NCI-H1694 treated with DMSO at 0.1 percent for 48 hours (cell line): ENCODE measurements at places on chromosomes 3 and 15.

DNA sequence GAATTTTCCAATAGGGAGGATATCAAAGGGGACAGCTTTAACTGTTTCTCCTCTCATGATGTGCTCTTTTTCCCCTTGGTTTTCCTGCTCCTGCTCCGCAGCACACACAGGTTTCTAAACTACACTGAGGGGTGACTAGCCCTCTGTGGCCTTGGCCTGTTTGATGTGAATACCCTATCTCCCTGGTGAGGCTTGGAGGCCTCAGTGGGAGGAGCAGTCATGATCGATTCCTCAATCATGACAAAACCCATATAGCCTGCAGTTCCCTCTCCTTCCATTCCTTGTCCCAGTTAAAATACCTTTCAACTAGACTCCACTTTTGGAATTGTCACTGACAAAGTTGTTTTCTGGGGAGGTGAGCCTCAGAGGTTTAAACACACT is 24.0 kb upstream of the USP3 start:
- DNase-seq, result no peak

DNA sequence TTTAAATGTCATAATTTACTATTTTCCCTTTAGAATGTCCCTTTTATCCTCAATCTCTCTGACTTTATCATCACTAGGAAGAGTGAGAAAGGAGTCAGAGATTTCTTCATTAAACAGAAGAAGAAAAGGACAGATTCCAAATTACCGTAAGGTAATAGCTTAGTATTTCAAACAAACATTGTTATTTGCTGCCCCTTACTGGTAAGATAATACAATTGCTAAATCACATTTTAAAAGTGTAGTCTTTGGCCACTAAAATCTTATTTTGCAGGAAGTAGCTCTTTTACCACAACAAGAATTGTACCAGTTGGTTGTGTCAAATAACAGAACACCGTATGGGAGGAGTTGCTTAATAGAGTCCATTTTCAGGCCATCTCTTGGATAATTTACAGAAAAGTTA is 53.7 kb downstream of the CGGBP1 start:
- DNase-seq, result peak; percentile 12

DNA sequence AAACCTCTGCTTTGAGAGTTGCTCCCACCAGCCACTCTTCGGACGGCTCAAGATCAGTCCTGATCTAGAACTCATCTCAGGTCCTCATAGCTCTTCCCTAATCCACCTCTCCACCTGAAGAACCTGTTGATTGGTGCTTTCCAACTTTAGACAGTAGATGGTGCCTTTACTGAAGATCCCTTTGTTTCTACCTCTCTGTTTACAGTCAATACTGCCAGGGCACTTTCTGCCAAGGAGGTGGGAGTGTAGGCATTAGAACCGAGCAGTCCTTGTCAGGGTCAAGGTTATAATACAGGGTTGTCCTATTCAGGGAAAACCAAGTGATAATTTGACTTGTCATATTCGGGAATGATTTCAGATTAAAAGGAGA is 1.2 kb downstream of the CGNL1 start:
- DNase-seq, result no peak

- DNase-seq, result no peak
Observed at GRCh38 chr3:34948517-34948916, 690.8 kb upstream of the ARPP21 start.

GRCh38 chr15:38242055-38242454 is 10.6 kb upstream of the SPRED1 start:
- DNase-seq, result no peak

DNA sequence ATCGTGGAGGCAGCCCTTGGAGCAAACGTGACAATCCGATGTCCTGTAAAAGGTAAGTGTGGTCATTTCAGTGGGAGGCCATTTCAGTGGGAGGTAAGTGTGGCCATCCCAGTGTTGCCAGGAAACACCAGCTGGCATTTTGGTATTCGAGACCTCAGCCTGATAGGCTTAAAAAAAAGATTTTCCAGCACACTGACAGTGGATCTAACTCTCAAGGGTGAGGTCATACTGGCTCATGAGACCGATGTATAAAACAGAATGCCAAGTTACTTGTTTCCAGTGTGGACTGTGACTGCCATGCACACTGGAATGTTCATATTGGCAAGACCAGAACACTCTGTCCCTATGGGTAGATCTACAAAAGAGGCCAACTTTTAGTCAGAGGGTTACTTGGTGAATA is 244.4 kb upstream of the GOLGA6L4 start:
- no peak for DNase-seq

DNA sequence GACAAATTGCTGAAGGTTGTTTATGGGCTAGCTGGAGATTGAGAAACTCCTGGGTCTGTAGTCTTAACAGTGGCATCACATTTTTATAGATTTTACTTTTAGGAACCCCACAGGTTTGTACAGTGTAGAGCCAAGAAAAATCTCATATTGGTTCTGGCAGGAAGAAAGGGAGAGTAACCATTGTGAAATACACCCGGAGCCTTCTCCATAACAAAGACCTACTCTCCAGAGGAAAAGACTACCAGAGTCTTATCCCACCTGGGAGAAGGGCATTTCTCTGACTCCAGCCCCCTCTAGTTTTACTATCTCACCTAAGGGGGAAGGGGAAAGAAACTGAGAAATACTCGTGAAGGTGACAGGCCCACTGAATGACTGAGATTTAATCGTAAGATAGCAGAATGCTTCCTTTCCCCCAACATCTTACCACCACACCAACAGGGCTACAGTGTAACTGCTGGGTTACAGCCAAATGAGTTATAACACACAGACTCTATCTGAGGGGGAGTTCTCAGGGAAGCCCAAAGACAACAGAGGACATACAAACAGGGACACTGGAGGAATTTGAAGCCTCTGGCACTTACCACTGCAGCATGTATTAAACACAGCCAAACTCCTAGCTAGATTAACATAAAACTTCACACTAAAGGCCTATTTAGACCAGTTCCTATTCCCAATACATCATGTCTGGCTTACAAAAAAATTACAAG is 56.1 kb downstream of the SYN2 start:
- DNase-seq, result no peak

GRCh38 chr15:39165020-39165706 is 415.7 kb upstream of the THBS1 start:
- DNase-seq, result no peak

DNA sequence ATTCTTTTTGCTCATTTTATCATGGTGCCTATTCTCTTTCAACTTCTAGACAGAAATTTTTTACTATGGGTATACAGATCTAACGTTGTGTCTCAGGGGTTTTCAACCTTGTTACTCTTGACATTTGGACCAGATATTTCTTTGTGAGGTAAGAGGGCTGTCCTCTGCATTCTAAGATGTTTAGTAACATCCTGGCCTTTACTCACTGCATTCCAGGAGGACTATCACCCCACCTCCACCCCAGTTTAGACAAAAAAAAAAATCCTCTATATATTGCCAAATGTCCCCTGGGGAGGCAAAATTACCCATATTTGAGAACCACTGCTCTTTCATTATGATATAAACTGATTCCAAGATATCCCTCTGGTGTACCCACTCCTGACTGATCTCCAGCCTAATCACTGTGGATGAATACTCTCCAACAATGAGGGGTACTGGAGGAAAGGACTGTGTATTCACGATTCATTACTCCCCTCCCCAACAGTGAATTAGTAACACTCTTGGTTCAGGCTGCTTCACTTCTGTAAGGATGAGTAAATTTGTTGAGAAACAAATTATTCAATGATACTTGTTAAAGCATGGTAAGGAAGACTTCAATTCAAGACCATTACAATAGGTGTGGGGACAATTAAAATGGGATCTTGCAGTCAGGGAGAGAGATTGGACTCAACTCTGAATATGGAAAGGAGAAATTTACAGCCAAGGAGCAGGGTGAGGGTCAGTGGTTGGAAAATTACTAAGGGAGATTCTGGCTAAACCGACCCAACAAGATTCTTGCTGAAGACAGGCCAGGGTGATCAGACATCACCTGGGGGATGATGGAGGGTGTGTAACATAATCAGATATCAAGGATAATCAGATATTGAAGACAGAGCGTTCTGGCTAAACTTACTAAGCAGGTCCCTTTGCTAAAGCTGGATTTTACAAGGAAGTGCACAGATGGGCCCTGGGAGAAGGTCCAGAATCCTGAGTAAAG is 123.8 kb upstream of the DAZL start:
- no peak for DNase-seq

GRCh38 chr3:147222291-147222690 is 184.1 kb downstream of the ZIC4 start:
- DNase-seq, result no peak

DNA sequence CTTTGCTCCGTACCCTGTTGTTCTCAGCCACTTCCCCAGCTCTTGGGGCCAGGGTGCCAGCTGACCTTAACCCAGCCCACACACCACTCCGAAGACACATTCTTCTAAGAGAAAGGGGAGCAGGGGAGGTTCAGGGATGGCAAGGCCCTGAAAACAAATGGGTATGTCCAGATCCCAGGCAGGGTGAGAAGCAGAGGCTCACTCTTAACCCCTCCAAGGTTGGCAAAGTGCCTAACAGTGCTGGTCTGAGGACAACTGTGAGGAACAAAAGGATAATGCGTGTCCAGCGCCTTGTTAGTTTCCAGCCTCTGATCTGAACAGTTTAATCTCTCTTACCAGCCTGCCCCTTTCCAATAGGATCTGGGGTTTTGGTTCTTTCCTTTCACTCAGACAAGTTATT is 1.5 kb downstream of the TMEM44 start:
- no peak for DNase-seq

- no peak for DNase-seq
Observed at GRCh38 chr3:151631946-151632345, 101.8 kb upstream of the AADACL2 start.

DNA sequence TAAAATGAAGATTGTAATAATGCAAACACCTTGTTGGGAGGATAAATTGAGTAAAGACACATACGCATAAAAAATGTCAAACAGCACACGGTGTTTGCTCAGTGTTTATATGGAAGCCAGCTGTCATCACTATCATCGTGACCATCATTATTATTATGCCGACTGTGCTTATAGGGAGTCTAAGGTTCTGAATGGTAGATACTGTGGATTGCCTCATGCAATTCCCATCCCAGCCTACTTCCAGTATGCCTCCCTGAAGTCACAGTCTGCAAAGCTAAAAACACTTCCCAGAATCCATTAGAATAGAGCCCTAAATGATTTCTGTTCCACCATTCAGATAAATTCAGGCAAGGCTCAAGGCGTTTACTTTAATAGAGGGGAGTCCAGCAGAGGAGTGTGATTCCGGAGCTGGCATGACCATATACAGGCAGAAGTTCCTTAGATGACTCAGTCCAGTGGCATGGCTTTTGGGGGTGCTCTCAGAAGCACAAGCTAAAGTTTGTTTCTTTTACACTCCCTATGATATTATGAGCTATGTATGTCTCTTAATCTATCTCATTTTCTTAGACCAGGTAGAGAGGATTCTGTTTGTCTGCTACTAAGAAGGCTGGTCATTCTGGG is 148.7 kb downstream of the MEX3B start:
- peak; percentile 4 for DNase-seq

GRCh38 chr15:86316726-86317383 is 237.2 kb downstream of the AGBL1 start:
- DNase-seq, result no peak

DNA sequence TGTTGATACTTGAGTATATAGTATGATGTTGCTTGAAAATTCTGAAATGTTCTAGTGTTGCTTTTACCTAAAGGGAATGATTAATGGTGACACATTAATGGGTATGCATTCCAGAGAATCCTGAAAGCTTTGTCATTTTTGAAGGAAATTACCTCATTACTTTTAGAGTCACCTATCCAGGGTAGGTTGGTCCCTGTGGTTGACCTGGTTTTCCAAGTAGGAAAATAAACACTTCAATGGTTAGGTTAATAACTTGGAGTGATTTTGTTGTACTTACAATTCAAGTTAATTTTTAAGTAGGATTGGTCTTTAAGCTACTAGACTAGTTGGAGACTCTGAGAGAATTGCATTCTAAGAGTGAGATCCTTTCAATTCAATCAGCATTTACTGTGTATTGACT is 31.0 kb downstream of the MITF start:
- DNase-seq, result no peak

- DNase-seq, result no peak
Observed at GRCh38 chr15:63371297-63371918, 10.2 kb downstream of the CA12 start.

DNA sequence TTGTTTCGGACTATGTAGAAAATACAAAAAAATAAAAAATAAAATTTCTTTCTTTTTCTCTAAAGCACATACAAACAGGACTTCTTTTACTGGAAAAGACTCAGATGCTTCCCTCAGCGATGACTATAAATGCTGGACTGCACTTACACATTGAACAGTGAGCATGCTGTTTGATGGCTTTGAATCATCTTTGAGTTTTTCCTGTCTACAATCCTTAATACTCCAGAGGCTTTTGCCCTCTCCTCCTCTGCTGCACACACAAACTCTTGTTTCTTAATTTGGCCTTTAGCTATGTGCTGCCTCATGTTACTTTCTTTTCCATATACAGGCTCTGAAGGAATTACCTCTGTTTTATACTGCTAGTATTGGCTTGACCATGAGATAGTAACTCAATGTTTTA is 575.1 kb downstream of the EPHA3 start:
- DNase-seq, result no peak

- no peak for DNase-seq
Observed at GRCh38 chr3:109442531-109442930, 105.2 kb upstream of the DPPA4 start.

DNA sequence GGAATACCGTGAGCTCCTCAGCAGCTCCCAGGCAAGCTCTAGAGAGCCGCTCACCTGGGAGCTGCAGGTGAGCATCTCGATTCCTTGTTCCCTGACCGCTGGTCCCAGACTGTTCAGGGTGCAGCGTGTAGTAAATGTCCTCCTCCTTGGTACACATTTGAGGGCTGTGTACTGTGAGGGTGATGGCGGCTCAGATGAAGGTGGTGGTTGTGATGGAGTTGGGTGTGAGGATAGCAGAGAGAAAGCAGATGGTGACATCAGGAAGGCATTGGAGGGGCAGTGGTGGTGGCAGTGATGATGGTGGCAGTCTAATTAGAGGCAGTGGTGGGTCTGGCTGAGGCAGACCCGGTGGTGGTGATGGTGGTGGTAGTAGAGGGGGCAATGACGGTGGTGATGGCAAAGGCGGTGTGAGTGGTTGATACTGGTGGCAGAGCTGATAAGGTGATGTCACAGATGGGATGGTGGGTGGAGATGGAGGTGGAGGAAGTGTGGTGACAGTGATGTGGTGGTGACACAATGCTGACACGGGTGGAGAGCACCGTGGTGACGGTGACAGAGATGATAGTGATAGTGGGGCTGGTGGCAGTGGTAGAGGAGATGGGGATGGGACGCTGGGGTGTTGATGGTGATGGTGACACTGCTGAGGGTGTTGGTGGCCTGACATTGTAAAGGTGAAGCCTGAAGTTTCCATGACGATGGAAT is at the start of gene DNAJB8:
DNAJB8 (minus strand) TSS at position 51 of the 702 bp plus-strand sequence. CDS start 3,645 bp downstream, outside the sequence.
- DNase-seq, result no peak

GRCh38 chr3:193780810-193781478 is 187.9 kb downstream of the OPA1 start:
- DNase-seq, result peak; percentile 48

GRCh38 chr15:51751697-51752683 is 593 bp downstream of the TMOD2 start:
- no peak for DNase-seq
